MCF 10A (cell line): ENCODE measurements at places on chromosomes 1 and 21. TPM values are rescaled to one million over a fixed set of nuclear protein-coding genes. Genes with fewer than 3 reads are reported as not detected.

LCE2B gene
- not detected in 2 replicates for total RNA-seq

NKAIN1 gene
- total RNA-seq, result 0.12 TPM in 1 of 2 replicates, not detected in the other

FHAD1 gene
- total RNA-seq, result not detected in 2 replicates

LEFTY1 gene
- total RNA-seq, result not detected in 2 replicates

TYW3 gene
- total RNA-seq, result 22.6 and 24.4 TPM in 2 replicates

- no peaks in the 10 kb centered on the region for H3K36me3 ChIP-seq
- H3K27ac ChIP-seq, result no peak overlapping the region
- peaks cover 58% of the 10 kb centered on the region for H3K4me1 ChIP-seq
- no peaks in the 10 kb centered on the region for H3K27me3 ChIP-seq
- no peak for DNase-seq
These were observed 15.4 kb downstream of the KCNJ15 start for GRCh38 chr21:38272215-38272614.

DNA sequence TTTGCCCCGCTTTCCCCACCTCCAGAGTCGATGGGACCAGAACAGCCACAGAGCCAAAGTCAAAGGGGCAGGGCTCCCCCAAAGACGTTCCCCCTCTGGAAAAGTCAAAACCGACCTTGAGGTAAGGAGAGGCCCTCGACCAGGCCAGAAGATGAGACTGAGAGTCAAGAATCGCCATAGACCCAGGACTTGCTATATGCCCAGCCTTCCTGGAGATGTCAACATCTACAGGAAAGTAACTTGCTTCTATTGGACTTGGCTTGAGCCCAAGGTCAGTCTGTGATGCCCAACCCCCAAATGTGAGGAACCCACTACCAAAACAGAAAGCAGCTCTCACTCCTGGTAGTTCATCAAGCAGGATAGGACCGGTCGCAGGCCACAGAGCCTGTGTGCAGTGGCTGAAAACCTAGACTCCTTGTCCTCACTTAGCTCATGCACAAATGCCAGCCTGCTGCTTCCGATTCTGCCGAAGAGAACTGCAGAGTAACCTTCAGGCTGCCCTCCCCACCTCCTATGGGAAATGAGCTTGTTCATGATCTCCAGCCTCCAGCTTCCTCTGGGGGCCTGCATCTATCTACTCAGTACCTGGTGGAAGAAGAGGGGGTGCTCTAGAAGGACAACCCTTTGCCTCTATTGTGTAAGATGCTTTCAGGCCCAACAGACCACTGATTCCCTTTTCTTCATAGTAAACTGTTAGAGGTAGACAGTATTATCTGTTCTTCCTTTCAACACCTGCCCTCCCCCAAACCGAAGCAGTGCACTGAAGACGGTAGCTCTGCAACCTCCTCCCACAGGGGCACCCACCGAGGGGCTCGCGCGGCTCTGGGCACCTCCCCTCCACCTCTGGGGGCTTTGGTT is 1.4 kb downstream of the ACOT7 start:
- no peaks in the 10 kb centered on the region for H3K36me3 ChIP-seq
- H3K27me3 ChIP-seq, result no peaks in the 10 kb centered on the region
- H3K4me1 ChIP-seq, result peaks cover under 1% of the 10 kb centered on the region
- peak overlapping the region; percentile 67 for H3K27ac ChIP-seq
- no peak for DNase-seq

DNA sequence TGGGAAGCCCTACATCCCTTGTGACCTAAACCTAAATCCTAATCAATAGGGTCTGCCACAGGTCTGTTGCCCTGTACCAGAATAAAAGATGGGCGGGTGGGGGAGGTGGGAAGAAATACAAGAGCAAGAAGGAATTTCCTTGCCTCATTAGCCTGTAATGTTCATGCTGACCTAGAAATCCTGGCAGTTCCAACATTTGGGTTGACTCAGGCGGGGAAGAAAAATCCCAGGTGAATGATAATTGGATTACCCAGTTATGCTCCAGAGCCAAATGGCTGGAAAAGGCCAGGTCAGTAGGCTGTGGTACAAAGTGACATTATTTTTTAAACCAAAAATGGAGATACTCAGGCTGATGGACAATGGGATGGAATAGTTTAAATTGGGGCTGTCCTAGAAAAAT is 27.3 kb upstream of the A3GALT2 start:
- H3K36me3 ChIP-seq, result peaks cover 43% of the 10 kb centered on the region
- H3K27ac ChIP-seq, result peak overlapping the region; percentile 95
- DNase-seq, result no peak
- no peaks in the 10 kb centered on the region for H3K27me3 ChIP-seq
- H3K4me1 ChIP-seq, result peaks cover 32% of the 10 kb centered on the region
- H3K4me3 ChIP-seq, result peak overlapping the region; percentile 85

GRCh38 chr1:168236836-168237611 is 11.2 kb downstream of the SFT2D2 start:
- H3K4me1 ChIP-seq, result peaks cover 19% of the 10 kb centered on the region
- H3K36me3 ChIP-seq, result peaks cover 92% of the 10 kb centered on the region
- no peak overlapping the region for H3K27ac ChIP-seq
- no peaks in the 10 kb centered on the region for H3K27me3 ChIP-seq

DNA sequence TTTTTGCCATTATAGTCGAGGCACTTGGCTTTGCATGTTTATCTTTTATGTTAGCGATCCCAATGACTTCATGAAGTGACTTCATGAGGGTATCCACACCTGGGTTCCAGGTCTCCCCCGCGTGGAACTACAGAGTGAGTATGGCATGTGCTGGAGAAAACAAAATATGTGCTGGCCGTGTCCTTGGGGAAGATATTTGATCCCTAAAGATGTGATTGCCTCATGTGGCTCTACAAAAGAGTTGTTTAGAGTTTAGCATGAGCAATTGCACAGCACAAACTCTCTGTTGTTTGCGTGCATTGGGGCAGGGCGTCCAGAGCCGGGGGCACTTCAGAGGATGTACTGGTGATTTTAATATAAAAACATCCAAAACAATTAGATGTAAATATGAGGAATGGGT is 4.8 kb downstream of the IL10RB start:
- H3K36me3 ChIP-seq, result peaks cover 44% of the 10 kb centered on the region
- H3K27ac ChIP-seq, result no peak overlapping the region
- H3K27me3 ChIP-seq, result no peaks in the 10 kb centered on the region
- DNase-seq, result no peak

GRCh38 chr1:94335950-94336349 is 82.2 kb upstream of the ABCD3 start:
- no peak overlapping the region for H3K27ac ChIP-seq
- H3K36me3 ChIP-seq, result no peaks in the 10 kb centered on the region
- H3K4me1 ChIP-seq, result no peaks in the 10 kb centered on the region
- no peak overlapping the region for H3K4me3 ChIP-seq
- H3K27me3 ChIP-seq, result peaks cover 11% of the 10 kb centered on the region

DNA sequence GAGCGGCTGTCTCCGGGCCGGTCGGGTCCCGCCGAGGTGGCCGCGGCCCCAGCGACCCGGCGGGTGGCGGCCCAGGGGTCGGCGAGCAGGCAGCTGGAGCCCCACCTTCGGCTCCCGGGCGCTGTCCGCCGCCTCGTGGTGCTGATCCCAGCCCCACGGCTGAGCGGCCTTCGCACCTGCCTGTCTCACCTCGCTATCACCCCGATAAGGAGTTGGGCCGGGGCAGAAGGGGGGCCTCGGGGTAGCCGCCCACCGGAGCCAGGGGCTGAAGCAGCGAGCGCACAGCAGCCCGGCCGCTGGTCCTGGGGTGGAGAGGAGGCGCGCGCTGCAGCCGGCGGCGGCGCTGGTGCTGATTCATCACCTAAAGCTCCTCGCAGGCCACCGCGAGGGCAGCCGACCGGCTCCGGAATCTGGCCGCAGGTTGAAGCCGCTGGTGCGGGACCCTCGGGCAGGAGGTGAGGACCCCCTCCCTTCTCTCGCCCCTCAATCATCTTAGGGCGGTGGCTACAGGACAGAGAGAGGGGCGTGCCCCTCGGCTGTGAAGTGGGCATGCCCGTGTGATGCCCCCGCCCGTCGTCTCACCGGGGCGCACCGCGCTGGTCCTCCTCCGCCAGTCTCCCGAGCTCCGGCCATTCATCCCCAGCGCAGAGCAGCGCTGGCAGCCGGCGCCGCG is 575 bp downstream of the TRIM67 start:
- no peaks in the 10 kb centered on the region for H3K36me3 ChIP-seq
- H3K4me3 ChIP-seq, result peak overlapping the region; percentile 52
- DNase-seq, result peak; percentile 51

- no peaks in the 10 kb centered on the region for H3K27me3 ChIP-seq
- no peak overlapping the region for H3K4me3 ChIP-seq
- H3K36me3 ChIP-seq, result no peaks in the 10 kb centered on the region
These were observed 50.2 kb upstream of the NUF2 start for GRCh38 chr1:163271535-163271934.

GRCh38 chr21:36466061-36466511 is 13.8 kb downstream of the CLDN14 start:
- H3K4me3 ChIP-seq, result no peak overlapping the region
- no peak for DNase-seq
- H3K36me3 ChIP-seq, result no peaks in the 10 kb centered on the region
- no peak overlapping the region for H3K27ac ChIP-seq
- peaks cover 4% of the 10 kb centered on the region for H3K4me1 ChIP-seq

- peaks cover 5% of the 10 kb centered on the region for H3K36me3 ChIP-seq
- no peak for DNase-seq
- no peaks in the 10 kb centered on the region for H3K27me3 ChIP-seq
These were observed 2.9 kb downstream of the CENPS start for GRCh38 chr1:10432910-10433700.

GRCh38 chr1:55138823-55139222 is 76.3 kb downstream of the USP24 start:
- no peak overlapping the region for H3K27ac ChIP-seq
- peaks cover 5% of the 10 kb centered on the region for H3K4me1 ChIP-seq
- H3K36me3 ChIP-seq, result peaks cover 31% of the 10 kb centered on the region
- DNase-seq, result no peak
- no peaks in the 10 kb centered on the region for H3K27me3 ChIP-seq

DNA sequence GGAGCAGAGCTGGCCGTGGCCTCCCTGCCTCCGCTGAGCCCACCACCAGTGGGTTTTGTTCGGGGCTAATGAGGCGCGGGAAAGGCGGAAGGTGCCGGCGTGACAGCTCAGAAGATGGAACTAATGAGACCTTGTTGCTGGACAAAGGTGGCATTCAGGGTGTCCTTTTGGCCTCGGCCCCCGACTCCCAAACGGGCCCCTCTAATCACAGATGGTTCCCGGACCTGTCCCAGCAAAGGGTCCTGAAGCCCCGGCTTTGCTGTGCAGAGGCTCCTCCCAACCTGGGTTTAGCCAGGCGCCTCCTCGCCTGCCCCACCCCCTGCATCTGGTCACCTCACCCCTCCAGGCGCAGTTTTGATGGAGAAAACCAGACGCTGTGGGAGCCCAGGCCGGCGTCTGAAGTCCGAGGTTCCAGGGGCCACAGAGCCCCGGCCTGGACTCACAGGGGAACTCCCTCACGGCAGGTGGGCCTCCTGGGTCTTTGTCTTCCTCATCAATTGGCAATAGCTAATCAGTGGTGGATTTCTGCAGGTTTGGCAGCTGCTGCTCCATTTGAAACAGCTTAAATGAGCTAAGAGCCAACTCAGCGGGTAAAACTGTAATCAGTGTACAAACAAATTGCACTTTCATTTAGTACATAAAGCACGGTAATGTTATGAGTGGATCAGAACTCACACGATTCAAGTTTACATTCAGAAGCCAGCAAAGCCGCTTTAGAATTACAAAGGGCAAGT is 44.3 kb upstream of the ADARB1 start:
- H3K27me3 ChIP-seq, result peaks cover 14% of the 10 kb centered on the region
- DNase-seq, result no peak
- H3K4me1 ChIP-seq, result no peaks in the 10 kb centered on the region
